ENCODE measurements at places on chromosomes 5 and 9.

DNA sequence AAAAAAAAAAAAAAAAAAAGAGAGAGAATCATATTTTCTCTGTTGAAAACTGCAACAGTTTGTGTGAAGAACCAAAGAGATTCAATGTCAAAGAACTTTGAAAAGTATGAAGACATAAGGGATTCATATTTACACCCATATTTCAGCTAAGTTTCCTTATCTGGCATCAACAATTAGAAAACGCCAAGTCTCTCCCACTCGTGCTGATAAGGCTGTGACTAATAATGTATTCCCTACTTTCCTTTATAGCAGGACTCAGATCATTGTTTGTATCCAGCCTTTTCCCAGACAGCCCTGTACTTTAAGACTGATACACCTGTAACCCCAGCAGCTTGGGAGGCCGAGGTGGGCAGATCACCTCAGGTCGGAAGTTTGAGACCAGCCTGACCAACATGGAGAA, 54.1 kb upstream of the STK32A start:
- DNase-seq = no peak

DNA sequence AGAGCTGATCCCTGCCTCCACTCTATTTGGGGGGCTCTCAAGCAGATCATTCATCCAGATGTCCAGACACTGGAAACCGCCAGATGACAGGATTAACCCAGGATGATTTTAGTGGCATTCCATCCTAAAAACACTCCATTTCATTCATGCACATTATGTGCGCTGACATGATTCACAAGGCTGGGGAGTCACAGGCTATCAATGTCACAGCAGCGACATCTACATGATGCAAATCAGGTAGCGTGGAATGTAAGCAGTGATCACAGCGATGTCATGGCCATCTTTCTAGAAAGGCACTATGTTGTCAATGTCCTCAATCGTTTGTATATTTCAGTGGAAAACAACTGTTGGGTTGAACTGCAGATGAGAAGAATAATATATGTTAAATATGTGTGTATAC, 331.5 kb upstream of the MSX2 start:
- no peak for DNase-seq

DNA sequence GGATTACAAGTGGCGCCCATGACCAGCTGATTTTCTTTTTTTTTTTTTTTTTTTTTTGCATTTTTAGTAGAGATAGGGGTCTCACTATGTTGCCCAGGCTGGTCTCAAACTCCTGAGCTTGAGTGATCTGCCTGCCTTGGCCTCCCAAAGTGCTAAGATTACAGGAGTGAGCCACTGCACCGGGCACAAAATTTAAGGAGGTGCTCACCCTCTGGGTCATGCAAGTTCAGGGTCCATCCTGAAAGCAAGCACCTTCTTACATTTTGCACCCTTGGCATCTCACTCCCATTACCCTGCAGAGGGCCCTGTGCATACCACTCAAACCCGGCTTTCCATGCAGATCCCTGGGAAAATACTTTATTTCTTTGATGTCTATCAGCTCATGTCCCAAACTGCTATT, 95.6 kb upstream of the ADRA1B start:
- no peak for DNase-seq

GRCh38 chr5:119330367-119331183, 25.2 kb upstream of the TNFAIP8 start:
- no peak for DNase-seq

GRCh38 chr5:30387974-30388632, 805.4 kb upstream of the CDH6 start:
- no peak for DNase-seq

DNA sequence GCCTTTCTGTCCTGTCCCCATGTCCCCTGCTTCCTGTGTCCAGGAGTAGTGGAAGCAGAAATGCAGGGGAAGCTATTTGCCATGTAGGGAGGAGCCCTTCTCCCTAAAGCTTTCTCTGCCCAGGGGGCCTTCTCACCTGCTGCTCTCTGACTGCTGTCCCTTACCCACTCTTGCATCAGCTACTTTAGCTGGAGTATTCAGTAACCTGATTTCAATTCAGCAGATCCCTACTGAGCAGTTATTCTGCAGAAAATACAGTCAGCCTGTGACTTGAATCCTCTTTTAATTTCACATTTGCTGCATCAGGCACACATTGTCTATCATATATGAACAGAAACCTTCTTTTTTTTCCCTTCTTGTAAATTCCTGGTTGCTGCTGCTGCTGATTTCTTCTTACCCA, 90.4 kb downstream of the MVB12B start:
- no peak for DNase-seq

GRCh38 chr5:82734347-82734746, 342.8 kb downstream of the TMEM167A start:
- DNase-seq = no peak

DNA sequence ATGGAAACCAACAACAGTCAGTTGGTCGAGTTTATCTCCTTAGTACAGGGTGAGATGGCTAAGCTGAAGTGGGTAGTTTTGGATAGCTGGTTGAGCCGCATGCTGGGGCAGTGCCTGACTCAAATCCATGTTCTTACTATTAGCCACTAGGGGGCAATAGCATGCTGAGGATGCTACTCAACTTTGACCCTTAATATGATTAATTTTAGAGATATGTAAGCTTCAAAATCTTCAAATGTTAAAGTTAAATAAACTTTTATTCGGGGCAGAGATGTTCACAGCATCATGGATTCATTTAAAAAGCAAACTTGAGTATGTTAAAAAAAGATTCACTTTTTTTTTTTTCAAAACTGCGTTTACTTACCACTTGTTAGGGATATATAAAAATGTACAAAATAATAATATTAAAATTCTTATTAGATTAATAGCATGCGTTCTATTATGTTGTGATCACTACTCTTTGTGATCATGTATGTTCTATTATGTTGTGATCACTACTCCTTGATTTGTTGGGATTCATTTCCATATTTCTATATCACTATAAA, 57.0 kb downstream of the C9orf153 start:
- peak; percentile 63 for DNase-seq

GRCh38 chr9:136230365-136230764, 15.2 kb downstream of the QSOX2 start:
- no peak for DNase-seq

- no peak for DNase-seq
These were observed 335 bp downstream of the ROPN1L start for GRCh38 chr5:10441992-10442435.

GRCh38 chr9:37026931-37027581, 7.0 kb downstream of the PAX5 start:
- DNase-seq = no peak

- DNase-seq = no peak
These were observed 23.4 kb downstream of the SH3TC2 start for GRCh38 chr5:149039506-149039905.

DNA sequence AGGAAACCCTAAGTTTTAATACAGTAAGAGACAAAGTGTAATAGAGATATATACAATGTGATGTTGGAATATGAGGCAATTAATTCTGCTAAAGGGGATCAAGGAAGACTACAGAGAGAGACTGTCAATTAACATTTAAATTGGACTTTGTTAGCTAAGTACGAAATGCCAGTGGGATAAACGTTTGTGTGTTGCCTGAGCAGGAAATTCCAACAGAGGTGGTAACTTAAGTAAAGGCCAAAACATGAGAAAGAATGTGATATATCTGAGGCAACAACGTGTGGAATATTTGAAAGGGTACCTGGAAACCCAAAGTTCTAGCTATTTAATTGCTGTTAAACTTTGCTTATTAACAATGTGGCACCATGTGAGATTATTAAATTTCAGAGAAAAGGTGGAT, 1666.9 kb upstream of the WWC1 start:
- no peak for DNase-seq

DNA sequence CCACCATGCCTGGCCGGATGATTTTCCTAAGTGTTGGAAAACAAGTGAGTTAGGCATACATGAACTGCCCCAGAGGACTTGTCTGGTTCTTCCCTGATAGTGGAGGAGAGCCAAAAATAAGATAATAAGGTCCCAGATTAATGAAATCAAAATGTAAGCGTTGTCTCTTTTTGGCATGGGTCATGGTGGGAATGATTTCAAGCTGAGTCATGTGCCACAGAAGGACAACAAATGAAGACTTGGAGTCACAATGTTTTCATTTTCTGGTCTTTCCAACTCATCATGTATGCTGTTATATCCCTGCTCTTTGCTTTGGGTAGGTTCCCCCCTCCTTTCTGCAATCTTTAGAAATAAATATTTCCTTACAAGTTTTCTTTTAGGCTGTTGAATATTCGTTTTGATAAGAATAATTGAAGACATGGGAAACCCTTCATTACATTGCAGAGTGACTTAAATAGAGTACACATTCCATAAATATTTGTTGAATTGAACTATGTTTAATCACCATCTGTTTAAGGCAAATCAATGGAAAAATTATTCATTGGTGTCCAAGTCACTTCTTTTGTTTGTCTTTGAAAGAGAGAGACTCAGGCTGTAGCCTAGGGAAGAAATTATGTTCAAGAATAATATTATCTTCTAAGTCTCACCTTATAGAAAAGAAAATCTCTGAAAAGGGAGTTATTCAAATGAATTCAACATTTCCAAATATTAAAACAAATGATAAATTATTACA, 196.3 kb downstream of the CSNK1G3 start:
- peak; percentile 100 for DNase-seq

- DNase-seq = peak; percentile 18
These were observed 764 bp upstream of the VDAC1 start for GRCh38 chr5:134005417-134006061.

GRCh38 chr9:18149471-18150011, 324.4 kb upstream of the ADAMTSL1 start:
- DNase-seq = no peak

DNA sequence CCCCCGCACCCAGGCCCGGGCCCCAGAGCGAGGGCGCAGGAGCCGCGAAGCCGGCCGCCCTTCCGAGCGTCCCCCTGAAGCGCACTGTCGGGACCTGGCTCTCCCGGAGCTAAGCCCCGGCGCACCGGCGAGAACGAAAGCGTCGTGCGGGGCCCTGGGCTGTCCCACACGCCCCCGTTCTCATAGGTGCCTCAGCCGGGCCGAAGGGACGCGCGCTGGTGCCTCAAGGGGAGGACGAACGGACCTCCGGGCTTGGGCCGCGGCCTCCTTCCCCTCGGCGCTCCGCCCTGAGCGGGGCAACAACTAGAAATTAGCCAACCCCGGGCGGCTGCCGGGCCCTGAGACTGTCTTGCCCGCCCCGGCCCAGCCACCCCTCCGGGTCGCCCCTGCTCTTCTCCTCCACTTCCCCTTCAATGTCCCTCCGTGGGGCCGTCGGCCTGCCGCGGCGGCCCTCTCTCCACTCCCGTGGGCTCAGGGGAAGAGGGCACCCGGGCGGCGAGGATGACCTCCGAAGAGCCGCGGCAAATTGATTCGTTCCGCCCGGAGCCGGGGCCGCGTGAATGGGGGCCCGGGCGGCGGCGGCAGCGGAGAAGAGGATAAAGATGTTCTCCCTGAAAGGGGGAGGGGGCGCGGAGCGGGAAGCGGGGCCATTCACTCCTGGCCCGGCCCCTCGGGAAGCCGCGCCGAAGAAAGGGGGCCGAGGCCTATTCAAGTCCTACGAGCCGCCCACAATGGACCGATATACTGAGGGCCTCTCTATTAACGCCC, 3.5 kb upstream of the PRDM12 start:
- DNase-seq = no peak

DNA sequence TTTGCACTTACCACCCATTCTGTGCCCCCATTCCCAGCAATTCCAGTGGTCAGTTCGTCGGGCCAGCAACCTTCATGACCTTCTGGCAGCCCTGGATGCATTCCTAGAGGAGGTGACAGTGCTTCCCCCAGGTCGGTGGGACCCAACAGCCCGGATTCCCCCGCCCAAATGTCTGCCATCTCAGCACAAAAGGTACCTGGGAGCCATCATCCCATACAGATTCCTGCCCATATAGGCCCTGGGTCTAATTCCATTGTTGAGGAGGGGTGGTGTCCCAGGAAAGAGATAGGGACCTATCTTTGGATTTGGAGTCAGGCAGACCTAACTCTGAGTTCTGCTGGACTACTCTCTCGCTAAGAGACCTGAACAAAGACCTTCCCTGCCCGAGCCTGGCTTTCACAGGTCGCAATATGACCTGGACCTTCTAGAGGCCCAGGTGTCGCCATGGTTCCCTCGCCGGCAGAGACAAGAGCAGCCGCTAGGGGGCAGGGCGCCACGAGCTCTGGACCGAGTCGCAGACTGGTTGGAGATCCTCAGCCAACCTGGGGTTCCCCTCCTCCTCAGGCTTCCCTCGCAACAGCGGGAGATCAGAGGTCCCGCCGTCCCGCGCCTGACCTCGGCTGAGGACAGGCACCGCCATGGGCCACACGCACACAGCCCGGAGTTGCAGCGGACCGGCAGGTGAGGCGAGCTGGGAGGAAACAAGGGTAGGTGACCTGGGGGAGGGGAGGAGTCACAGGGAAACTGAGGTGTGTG, 3.1 kb downstream of the SLC4A9 start:
- peak; percentile 54 for DNase-seq

- DNase-seq = peak; percentile 27
These were observed 39.3 kb upstream of the HMHB1 start for GRCh38 chr5:143772621-143773020.

DNA sequence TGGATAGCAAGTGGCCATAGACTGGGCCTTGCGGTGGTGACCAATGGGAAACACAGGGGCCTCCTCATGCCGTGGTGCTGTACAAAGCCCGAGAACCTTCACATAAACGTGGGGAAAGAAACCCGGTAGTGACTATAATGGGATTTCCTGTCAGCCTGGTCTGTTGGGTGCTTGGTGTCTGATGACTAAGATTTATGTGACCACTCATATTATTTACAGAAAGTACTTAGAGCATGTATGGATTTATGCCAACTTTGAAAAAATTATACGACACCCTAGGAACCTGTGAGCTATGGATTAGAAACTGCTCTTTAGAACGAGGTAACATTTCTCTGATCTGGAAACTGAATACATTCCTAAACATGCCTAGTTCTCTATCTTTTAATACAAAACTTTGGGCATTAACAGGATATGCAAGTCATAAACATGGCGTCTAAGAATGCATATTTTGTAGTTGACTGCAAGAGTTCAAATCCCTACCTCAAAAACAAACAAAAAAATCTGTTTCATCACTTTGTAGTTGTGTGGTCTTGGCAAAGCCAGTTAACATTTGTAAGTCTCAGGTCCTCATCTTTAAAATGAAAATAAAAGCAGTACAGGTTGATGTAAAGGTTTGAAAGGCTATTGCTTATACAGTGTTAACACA, 85.4 kb downstream of the TMEM167A start:
- DNase-seq = peak; percentile 14

DNA sequence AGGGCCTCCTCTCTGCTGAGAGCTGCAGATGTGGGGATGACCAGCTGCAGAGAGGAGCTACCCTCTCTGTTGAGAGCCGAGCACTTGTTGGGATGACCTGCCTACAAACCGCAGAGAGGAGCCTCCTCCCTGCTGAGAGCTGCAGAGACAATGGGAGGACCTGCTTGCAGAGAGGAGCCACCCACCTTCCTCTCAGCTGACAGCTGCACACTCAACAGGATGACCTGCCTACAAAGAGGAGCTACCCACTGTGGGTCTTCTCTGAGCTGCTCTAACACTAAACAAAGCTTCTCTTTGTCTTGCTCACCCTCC, 19.6 kb downstream of the TMEM38B start:
- no peak for DNase-seq

DNA sequence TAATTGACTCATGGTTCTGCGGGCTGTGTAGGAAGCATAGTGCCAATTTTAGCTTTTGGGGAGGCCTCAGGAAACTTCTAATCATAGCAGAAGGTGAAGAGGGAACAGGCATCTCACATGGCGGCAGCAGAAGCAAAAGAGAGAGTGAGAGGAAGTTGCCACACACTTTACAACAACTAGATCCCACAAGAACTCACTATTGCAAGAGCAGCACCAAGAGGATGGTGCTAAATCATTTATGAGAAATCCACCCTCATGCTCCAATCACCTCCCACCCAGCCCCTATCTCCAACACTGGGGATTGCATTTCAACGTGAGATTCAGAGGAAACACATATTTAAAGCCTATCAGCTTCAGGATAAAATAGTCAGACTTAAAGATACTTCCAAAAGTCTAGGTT, 36.1 kb upstream of the LPAR1 start:
- no peak for DNase-seq

All from fibroblast of skin of scalp (primary cell).